Fibroblast of the conjunctiva (primary cell): ENCODE measurements at places on chromosomes 12 and 14.

DNA sequence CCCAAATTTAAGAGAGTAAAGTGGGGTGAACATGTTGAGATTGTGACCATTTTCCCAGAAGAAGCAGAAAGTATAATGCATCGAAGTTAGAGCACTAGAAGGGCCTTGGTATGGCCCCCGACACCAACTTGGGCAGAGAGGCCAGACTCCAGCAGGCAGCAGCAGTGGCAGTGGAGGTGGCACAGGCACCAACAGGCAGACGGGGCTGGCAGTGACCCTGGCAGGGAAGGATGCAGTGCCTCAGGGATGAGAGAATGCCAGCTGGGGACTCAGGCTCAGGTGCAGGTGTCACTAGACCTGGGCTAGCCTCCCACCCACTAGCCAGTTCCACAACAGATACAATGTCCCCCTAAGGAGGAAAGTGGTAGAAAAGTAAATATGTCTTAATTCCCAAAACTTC is 27.7 kb upstream of the AMIGO2 start:
- DNase-seq = no peak

DNA sequence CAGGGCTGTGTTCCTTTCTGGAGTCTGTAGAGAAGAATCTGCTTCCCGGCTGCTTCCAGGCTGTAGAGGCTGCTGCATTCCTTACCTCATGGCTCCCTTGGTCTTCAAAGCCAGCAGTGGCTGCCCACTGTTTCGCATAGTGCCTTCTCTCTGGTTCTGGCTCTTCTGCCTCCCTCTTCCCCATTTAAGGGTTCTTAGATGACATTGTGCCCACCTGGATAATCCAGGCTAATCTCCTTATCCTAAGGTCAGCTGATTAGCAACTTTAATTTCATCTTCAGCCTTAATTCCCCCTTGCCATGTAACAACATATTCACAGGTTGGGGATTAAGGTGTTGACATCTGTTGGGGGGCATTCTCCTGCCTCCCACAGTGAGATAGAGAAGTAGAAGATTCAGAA is 208.6 kb upstream of the TMTC1 start:
- DNase-seq = no peak

DNA sequence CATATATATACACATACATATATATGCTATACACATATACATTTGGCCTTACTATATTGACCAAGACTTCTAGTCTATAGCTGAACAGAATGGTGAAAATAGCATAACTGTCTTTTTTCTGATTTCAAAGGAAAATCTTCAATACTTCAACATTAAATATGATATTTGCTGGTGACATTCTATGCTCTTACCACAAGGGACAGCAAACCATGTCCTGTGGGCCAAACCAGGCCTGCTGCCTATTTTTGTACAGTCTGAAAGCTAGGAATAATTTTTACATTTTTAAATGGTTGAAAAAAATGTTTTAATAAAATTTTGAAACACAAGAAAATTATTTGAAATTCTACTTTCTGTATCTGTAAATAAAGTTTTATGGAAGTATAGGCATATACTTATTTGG is 63.6 kb downstream of the EML5 start:
- no peak for DNase-seq

- no peak for DNase-seq
Observed at GRCh38 chr14:92615451-92615850, 101.9 kb downstream of the RIN3 start.

DNA sequence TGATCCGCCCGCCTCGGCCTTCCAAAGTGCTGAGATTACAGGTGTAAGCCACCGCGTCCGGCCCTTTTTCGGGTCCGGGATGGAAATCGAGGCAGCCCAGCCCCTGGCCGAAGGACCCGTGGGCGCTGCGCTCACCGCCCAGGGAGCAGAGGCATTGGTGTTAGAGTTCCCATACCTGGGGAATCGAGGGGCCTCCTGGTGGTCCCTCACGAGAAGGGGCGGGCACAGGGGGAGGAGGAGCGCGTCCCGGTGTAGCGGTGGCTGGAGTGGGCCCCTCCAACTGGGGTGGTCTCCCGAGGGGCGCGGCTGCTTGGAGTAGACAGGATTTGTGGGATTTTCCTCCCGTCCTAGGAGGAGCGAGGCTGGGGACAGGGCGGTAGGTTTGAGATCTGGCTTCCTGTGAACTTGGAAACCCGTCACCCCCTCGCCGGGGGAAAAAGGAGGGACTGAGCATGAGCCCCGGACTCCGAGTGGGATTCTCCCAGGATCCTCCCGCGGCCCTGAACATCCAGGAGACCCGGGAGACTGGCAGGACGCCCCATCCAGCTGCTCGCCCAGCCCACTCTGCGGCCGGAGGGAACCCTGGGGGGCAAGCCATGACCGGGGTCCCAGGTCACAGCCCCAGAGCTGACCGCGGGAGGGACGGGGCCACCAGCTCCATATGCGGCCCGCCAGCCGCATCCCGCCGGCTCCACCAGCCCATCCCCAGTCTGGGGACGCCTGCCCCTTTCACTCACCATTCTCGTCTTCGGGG is 70.9 kb downstream of the ASCL4 start:
- DNase-seq = no peak

DNA sequence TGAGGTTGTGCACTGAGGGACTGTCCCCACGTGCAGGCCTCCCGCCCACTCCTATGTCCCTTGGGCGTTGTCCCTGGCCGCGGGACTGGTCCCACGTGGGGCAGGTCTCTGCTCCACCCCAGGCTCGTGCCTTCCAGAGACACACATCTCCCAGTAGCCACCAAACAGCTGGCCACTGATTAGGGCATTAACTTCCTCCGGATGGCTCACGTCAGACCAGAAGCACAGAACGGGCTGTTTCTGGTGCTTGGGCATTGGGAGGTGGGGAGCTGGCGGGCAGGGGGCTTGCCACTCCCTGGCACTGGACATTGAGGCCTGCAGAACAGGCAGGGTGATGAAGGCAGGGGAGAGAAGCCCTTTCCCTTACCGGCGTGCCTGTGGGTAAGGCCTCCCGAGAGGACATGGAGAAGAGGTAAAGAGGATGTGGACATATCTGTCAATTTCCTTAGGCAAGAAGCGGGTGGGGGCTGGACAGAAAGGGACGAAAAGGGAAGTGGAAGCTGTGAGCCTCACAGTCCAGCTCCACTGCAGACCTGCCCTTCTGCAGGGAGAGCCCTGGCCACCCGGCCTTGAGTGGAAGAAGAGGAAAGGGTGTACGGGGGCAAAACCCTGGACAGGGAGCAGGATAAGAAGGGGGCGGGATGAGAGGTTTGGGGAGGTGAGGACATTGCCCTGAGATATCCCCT is 101.2 kb downstream of the NINJ2 start:
- no peak for DNase-seq

GRCh38 chr14:95402578-95402977 is 82.9 kb upstream of the CLMN start:
- no peak for DNase-seq
